CD8-positive, alpha-beta memory T cell (primary cell): ENCODE measurements at places on chromosomes 3 and 15. TPM values are rescaled to one million over a fixed set of nuclear protein-coding genes. Genes with fewer than 3 reads are reported as not detected.

Gene IREB2
- 62.2 TPM for total RNA-seq

Gene HIGD2B
- total RNA-seq = 0.33 TPM

Gene KLF13
- 145 TPM for total RNA-seq

- H3K27me3 ChIP-seq = no peaks in the 10 kb centered on the region
- H3K4me1 ChIP-seq = no peaks in the 10 kb centered on the region
- H3K4me3 ChIP-seq = no peak overlapping the region
- no peaks in the 10 kb centered on the region for H3K36me3 ChIP-seq
- H3K27ac ChIP-seq = no peak overlapping the region
- no peak for DNase-seq
Observed at GRCh38 chr3:157452097-157452496, 15.4 kb downstream of the PTX3 start.

DNA sequence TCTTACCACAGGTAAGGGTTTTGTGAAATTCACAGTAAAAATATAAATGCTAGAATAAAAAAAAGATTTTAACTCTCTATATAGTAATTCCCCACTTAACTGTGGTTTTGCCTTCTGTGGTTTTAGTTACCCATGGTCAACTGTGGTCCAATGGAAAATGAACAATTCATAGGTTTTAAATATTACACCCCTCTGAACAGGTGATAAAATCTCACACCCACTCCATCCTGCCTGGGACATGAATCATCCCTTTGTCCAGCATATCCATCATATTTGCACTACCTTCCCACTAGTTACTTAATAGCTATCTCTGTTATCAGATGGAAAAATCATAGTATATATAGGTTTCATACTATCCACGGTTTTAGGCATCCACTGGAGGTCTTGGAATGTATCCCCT lies 49.2 kb downstream of the HDGFL3 start:
- H3K4me3 ChIP-seq = no peak overlapping the region
- no peaks in the 10 kb centered on the region for H3K4me1 ChIP-seq
- no peak for DNase-seq
